ENCODE measurements at places on chromosomes 6 and 20.

GRCh38 chr6:139765825-139766285 lies 391.4 kb upstream of the CITED2 start:
- ATAC-seq = peak; percentile 42

GRCh38 chr6:54768494-54768893 lies 78.1 kb upstream of the FAM83B start:
- no peak for ATAC-seq

GRCh38 chr20:58550275-58551059 lies 35.3 kb upstream of the APCDD1L start:
- peak; percentile 61 for ATAC-seq

DNA sequence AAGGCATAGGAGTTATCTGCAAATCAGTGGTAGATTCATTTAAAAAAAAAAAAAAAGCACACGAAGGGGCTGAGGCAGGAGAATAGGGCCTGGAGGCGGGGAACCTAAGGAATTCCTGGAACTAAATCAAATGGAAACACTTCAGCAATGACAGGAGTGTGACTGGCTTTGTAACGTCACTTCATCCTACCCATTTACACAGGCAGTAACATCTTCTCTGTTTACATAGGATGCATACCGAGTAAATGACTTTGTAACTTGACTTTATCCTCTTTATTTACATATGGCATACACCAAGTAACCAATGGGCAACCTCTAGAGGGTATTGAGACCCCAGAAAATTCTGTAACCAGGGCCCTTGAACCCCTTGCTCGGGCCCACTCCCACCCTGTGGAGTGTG lies 56.4 kb upstream of the IYD start:
- no peak for ATAC-seq

GRCh38 chr6:71582820-71583219 lies 294.2 kb downstream of the OGFRL1 start:
- no peak for ATAC-seq

DNA sequence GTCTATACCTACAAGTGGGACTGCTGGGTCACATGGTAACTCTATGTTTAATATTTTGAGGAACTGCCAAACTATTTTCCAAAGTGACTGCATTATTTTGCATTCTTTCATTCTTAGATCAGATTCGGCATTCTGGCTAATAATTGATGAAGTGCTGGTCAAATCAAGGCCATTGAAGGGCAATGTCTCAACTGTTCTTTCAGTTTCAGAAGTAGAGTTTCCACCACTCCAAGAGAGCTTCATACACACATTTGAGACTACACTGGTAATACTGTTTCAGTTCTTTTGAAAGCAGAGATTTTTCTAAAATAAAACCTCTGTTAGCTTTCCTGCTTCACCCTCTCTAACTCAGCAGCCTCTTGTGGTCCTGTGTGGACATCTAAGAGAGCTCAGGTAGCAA lies 154.5 kb downstream of the CFAP61 start:
- ATAC-seq = no peak

- ATAC-seq = no peak
Observed at GRCh38 chr20:31605902-31606803, 1.1 kb downstream of the ID1 start.

- ATAC-seq = no peak
Observed at GRCh38 chr6:169289257-169289618, 35.6 kb upstream of the THBS2 start.
